GM23248 (cell line): ENCODE measurements at places on chromosomes 12 and 14.

DNA sequence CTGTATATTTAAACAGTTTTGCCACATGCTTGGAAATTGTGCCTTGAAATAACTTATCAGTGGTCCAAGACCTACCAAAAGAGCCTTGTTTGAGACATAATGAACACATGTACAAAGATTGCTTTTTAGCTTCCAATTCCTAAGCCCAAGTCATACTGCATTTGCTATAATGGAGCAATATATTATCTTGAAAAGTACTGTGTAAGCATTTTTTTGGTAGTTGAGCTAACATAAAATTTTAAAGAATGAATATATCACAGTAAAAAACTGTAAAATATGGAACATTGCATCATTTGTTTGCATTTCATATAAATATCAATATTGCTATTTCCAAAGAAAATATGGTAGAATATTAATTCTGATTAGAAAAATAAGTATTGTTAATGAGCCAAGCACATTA lies 28.8 kb upstream of the HMGA2 start:
- H3K4me3 ChIP-seq = no peak overlapping the region
- no peaks in the 10 kb centered on the region for H3K27me3 ChIP-seq
- H3K27ac ChIP-seq = no peak overlapping the region
- no peaks in the 10 kb centered on the region for H3K4me1 ChIP-seq

GRCh38 chr12:102051431-102051965 lies 10.3 kb downstream of the WASHC3 start:
- peaks cover 61% of the 10 kb centered on the region for H3K36me3 ChIP-seq
- no peak overlapping the region for H3K27ac ChIP-seq
- H3K4me1 ChIP-seq = no peaks in the 10 kb centered on the region
- H3K4me3 ChIP-seq = no peak overlapping the region

- H3K4me1 ChIP-seq = no peaks in the 10 kb centered on the region
- no peaks in the 10 kb centered on the region for H3K27me3 ChIP-seq
- no peak overlapping the region for H3K27ac ChIP-seq
These were observed 235.1 kb upstream of the PWP1 start for GRCh38 chr12:107450541-107450940.

DNA sequence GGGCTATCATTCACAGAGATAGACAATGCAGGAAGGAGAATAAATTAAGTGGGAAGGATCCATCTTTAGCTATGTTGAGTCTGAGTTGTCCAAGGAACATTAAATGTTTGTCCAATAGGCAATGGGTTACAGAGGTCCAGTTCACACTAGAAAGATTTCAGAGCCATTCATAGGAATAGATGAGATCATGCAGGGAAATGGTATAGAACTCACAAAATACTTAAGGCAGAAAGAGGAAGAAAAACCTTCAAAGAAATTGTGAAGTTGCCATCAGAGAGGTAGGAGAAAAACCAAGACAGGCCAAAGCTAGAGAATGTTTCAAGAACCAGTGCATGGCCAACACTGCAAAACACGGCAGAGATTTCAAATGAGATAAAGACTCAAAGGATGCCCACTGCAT lies 94.1 kb downstream of the PHLDA1 start:
- no peaks in the 10 kb centered on the region for H3K36me3 ChIP-seq
- no peaks in the 10 kb centered on the region for H3K27me3 ChIP-seq
- no peak for DNase-seq

DNA sequence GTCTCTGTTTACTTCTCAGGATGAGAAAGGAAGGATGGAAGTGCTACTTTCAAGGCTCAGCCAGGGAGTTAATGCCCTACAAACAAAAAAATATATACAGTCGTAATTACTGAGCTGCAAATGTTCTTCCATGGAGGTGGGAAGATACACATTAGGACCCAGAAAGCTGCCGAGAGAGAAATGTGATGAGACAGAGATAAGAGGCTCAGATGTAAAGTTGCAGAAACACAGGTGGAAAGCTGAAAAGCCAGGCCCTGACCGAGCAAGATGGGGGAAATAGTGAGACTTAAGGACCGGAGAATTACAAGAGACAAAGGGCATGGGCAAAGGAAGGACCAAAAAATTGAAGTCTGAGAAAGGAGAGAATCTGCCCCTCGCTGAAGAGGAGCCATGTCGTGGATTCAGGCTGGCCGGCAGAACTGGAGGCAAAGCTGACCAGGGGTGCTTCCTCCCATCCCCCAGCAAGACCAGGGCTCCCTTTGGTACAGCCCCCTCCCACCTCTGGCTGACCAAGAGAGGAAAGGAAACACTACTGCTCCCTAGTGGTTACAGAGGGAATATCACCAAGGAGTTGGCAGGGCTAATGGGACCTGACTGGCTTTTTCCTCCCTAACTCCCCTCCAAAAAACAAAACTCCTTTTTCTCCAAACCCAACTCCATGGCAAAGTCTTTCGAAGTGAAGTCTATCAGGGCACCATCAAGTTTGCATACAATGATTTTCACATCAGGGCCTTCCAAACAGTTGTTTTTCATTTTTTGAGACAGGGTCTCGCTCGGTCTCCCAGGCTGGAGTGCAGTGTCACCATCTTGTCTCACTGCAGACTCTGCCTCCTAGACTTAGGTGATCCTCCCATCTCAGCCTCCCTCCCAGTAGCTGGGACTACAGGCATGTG lies 12.1 kb downstream of the ZFHX2 start:
- H3K36me3 ChIP-seq = no peaks in the 10 kb centered on the region
- no peaks in the 10 kb centered on the region for H3K27me3 ChIP-seq
- no peaks in the 10 kb centered on the region for H3K4me1 ChIP-seq
- peak; percentile 46 for DNase-seq
- no peak overlapping the region for H3K27ac ChIP-seq

- H3K27ac ChIP-seq = peak within 1 kb of the TSS; percentile 71
- DNase-seq = peak; percentile 86
- 0 out of 2 replicates have a peak, but pooled peaks cover 4% of the 10 kb centered on the region for H3K36me3 ChIP-seq
- peaks cover 6% of the 10 kb centered on the region; the same call in 1 of the 2 replicates for H3K4me1 ChIP-seq
- H3K27me3 ChIP-seq = no peaks in the 10 kb centered on the region
These were observed at the start of gene CCNB1IP1 for GRCh38 chr14:20332788-20333493. TSS of gene CCNB1IP1 (minus strand) at chr14:20333279. CDS start at chr14:20316523, 16,756 bp downstream.

DNA sequence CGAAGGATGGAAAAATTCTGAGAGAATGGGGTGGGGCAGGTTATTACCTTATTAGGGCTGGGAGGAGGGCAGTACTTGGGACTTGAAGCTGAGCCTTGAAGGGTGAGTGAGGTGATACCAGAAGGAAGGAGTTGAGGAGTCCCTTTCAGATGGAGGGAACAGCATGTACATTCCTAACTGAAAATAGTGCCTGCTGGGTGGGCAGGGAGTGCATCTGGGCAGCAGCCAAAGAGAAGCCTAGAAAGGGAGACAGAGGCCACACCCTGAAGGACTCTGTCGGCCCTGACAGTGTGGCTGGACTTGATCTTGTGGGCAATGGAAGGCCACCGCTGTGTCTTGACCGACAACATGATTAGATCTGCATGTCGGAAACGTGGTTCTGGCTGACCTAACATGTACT lies 147.6 kb downstream of the NDUFA12 start:
- DNase-seq = no peak
- no peak overlapping the region for H3K27ac ChIP-seq
- H3K4me1 ChIP-seq = no peaks in the 10 kb centered on the region
- no peaks in the 10 kb centered on the region for H3K36me3 ChIP-seq

- no peaks in the 10 kb centered on the region for H3K4me1 ChIP-seq
- no peaks in the 10 kb centered on the region for H3K36me3 ChIP-seq
- DNase-seq = no peak
- H3K4me3 ChIP-seq = no peak overlapping the region
- no peaks in the 10 kb centered on the region for H3K27me3 ChIP-seq
- no peak overlapping the region for H3K27ac ChIP-seq
These were observed 380.1 kb downstream of the RAD51B start for GRCh38 chr14:68199554-68200151.

GRCh38 chr14:103499709-103500108 lies 22.9 kb downstream of the CKB start:
- H3K27me3 ChIP-seq = no peaks in the 10 kb centered on the region
- H3K27ac ChIP-seq = no peak overlapping the region
- no peak for DNase-seq
- H3K36me3 ChIP-seq = peaks cover 67% of the 10 kb centered on the region
- H3K4me1 ChIP-seq = peaks cover 4% of the 10 kb centered on the region; the same call in 1 of the 2 replicates

GRCh38 chr12:24741216-24741615 lies 207.7 kb downstream of the BCAT1 start:
- peaks cover 7% of the 10 kb centered on the region; the same call in 1 of the 2 replicates for H3K27me3 ChIP-seq
- no peaks in the 10 kb centered on the region for H3K4me1 ChIP-seq
- H3K27ac ChIP-seq = no peak overlapping the region
- no peak overlapping the region for H3K4me3 ChIP-seq

GRCh38 chr12:85804663-85805062 lies 31.5 kb downstream of the RASSF9 start:
- peak; percentile 76 for DNase-seq
- no peaks in the 10 kb centered on the region for H3K27me3 ChIP-seq

- H3K36me3 ChIP-seq = no peaks in the 10 kb centered on the region
- H3K27me3 ChIP-seq = peaks cover 71% of the 10 kb centered on the region
- no peak for DNase-seq
- no peak overlapping the region for H3K4me3 ChIP-seq
These were observed 11.7 kb upstream of the COL2A1 start for GRCh38 chr12:48015954-48016353.

DNA sequence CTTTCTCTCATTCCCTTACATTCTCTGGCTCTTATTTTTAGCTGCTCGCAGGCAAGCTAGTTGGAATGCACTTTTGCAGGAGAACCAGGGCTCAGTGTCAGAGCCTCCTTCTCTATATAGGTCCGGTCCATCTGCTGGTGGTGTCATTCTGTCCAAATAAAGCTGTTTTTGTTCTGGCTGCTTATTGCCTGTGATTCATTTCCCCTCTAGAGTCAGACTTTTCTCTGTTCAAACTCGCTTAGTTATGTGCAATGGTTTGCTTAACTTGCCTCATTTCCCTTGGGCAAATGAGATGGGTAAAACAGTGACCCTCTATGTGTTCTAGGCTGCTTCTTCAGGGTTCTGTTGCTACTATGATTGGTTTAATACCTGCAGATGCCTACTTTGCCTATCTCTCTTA lies 2.9 kb downstream of the SMARCD1 start:
- peaks cover 26% of the 10 kb centered on the region for H3K36me3 ChIP-seq
- peak; percentile 91 for DNase-seq
- H3K27me3 ChIP-seq = no peaks in the 10 kb centered on the region
- H3K4me3 ChIP-seq = peak overlapping the region; percentile 32
- peaks cover 31% of the 10 kb centered on the region for H3K4me1 ChIP-seq

DNA sequence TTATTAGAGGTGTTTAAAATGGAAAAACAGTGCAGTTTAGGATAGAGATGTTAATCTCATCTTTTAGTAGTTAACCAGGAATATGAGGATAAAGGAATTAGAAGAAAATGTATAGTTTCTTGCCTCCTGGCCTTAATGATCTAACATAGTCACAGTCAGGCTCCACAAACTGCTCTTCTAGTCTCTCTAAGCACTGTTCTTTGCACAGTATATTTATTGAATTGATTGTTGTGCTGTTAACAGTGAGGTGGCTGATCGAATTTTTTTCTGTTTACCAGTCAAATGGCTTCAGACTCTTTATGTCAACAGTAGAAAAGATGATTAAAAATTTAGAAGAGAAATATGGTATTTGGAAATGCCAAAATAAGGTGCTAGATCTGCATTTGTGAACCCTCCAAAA lies 37.8 kb downstream of the ATF7IP start:
- H3K27ac ChIP-seq = no peak overlapping the region
- H3K36me3 ChIP-seq = no peaks in the 10 kb centered on the region
- no peak for DNase-seq
- H3K4me1 ChIP-seq = peaks cover 32% of the 10 kb centered on the region

DNA sequence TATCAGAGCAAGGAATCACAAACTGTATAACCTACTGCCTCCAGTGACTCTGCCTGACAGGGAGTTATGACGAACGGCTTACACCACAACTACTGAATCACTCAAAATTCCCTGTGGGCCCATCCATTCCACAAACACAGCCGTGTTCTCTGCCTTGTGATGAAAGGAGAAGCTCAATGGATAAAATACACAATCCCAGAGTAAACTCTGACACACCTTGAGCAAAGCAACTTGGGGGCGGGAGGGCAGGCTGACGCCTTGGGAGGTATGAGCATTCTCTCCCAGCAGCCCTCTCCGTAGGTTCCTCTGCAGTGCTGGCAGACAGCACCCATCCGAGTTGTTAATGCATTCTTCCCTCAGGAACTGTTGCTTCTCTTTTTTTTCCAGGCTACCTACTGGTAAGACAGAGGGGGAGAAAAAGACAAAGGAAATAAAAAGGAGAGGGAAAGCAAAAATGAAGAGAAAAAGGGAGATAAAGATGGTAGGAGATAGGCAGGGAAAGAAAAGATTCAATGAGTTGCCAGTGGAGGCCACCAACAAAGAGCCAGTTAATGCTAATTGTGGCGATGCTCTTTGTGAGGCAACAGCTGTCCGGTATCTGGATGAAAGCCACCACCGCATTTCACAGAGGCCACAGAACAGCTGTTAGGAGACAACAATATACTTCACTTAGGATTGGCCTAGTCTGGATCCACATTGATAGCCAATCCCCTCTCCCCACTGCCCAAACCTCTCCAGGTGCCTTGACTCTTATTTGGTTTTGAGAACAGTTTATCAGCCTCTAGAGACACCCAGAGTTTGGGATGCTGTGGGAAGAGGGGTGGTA lies 4.7 kb upstream of the DIO2 start:
- H3K27me3 ChIP-seq = no peaks in the 10 kb centered on the region
- no peak overlapping the region for H3K4me3 ChIP-seq
- peak overlapping the region; percentile 19; the same call in 1 of the 2 replicates for H3K27ac ChIP-seq
- no peaks in the 10 kb centered on the region for H3K36me3 ChIP-seq
- peaks cover 27% of the 10 kb centered on the region for H3K4me1 ChIP-seq

GRCh38 chr14:30299915-30300314 lies 259.0 kb upstream of the G2E3 start:
- no peak overlapping the region for H3K4me3 ChIP-seq
- peaks cover 22% of the 10 kb centered on the region for H3K27me3 ChIP-seq
- H3K4me1 ChIP-seq = no peaks in the 10 kb centered on the region
- no peak overlapping the region for H3K27ac ChIP-seq

DNA sequence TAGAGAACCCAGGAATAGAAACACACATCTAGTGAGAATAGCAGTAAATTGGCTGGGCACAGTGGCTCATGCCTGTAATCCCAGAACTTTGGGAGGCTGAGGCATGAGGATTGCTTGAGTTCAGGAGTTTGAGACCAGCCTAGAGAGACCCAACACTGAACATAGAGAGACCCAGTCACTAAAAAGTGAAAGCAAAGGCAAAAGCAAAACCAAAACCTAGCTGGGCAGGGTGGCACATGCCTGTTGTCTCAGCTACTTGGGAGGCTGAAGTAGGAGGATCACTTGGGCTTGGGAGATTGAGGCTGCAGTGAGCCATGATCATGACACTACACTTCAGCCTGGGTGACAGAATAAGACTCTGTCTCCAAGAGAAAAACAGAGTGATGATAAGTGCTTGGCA lies 37.5 kb upstream of the MIS18BP1 start:
- 0 out of 2 replicates have a peak, but pooled peaks cover 3% of the 10 kb centered on the region for H3K27me3 ChIP-seq
- H3K36me3 ChIP-seq = no peaks in the 10 kb centered on the region
- H3K4me1 ChIP-seq = no peaks in the 10 kb centered on the region
- H3K27ac ChIP-seq = no peak overlapping the region
- H3K4me3 ChIP-seq = no peak overlapping the region
- no peak for DNase-seq

- H3K4me3 ChIP-seq = no peak overlapping the region
- H3K4me1 ChIP-seq = no peaks in the 10 kb centered on the region
- no peak overlapping the region for H3K27ac ChIP-seq
- no peaks in the 10 kb centered on the region for H3K27me3 ChIP-seq
- H3K36me3 ChIP-seq = peaks cover 4% of the 10 kb centered on the region; the same call in 1 of the 2 replicates
These were observed 19.4 kb downstream of the NCKAP5L start for GRCh38 chr12:49808686-49809380.
